Iris pigment epithelial cell (primary cell): ENCODE measurements at places on chromosomes 6 and 20.

- DNase-seq: no peak
Observed at GRCh38 chr20:36927704-36928103, 23.8 kb downstream of the SAMHD1 start.

DNA sequence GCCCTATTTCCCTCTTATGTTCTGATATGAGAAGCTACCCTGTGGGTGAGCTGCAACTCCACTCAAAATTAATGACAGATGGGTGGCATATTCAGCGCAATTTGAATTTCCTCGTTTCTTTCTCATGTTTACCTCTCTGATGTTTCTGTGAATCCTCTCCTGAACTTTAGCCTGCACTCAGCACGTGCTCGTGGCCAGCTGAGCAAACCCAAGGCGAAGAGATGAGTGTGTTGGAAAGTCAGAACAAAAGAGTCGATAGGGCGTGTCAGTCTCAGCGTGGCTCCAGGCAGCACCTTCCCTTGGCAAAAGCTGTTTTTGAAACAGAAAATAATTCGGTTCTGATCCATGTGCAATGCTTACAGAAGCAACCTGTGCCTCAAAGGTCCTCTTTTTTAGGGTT, 226.1 kb upstream of the GMDS start:
- no peak for DNase-seq

DNA sequence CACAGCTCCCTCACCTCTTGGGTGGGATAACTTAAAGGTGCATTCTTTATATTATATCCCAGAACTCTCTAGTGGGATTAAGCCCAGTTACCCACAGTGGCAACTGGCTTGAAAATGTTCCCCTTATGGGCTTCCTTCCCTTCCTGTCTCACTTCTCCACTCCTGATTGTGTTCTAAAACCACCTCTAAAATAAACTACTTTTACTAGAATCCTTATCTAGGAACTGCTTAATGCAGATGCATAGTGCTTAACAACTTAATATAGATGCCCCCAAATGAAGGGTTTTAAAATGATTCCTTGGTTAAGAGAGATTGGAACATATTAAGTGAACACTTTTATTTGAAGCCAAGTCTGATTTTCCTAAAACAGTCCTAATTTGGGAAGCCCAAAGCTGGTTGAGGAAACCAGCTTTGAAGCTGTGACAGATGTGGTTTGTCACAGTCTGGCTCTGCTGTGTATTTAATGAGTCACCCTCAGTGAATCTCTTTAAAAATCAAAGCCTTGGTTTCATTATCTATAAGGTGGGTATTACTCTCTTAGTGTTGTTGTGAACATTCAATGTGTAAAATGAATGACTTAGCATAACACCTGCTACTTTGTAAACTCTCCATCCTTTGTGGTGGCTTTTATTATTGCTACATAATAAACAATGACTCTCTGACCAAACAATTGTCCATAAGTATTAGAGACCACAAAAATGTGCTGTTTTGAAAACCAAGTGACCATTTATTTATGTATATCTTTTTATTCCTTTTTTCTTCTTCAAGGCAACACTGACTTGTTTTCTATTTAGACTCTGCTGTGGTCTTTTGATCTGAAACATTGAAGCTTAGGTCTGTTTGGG, 24.4 kb downstream of the PLCB1 start:
- peak; percentile 67 for DNase-seq

- DNase-seq: no peak
Observed at GRCh38 chr6:83466328-83466727, 35.5 kb upstream of the ME1 start.

- peak; percentile 77 for DNase-seq
Observed at GRCh38 chr20:1301031-1301529, 27.9 kb downstream of the SDCBP2 start.

- DNase-seq: no peak
Observed at GRCh38 chr6:139823099-139823807, 448.8 kb upstream of the CITED2 start.

DNA sequence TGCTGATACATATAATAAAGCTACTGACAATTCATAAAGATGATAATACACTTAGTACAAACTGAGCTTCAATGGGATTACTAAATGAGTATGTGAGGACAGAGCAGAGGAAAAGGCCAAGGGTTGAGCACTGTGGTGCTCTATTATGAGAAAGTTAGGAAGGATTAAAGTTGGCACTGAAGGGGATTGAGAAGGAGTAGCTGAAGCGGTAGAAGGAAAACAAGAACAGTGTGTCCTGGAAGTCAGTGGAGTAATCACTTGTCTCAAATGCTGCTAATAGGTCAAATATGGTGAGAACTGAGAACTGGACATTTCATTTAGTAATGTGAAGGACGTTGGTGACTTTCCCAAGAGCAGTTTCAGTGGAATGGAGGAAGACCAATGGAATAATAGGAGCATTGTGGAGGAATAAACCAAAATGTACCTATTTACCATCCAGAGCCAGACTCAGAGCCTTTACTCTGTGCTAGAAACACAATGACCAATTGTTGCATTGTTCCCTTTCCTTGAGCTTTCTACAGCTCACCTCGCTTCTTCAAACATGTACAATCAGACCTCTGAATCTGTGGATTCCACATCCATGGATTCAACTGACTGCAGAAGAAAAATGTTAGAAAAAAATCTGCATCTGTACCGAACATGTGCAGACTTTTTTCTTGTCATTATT, 255.9 kb downstream of the LAMA2 start:
- DNase-seq: no peak

DNA sequence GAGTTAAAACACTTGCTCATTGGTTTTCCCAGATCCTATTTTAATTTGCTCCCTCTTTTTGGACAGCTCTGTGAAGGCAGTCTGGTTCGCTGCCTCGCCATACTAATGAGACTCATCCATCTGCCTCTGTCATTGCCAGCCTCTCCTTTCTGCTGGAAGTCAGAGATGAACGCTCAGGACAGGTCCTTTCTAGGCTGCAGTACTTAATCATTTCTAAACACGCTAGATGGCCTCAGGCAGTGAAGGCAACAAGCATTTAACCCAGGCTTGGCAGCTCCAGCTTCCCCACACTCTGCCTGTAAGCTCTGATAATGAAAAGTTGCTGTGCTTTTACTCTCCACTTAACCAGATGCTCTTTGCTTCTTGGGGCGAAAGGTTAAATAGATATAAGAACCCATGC, 286.7 kb upstream of the POU3F2 start:
- no peak for DNase-seq

DNA sequence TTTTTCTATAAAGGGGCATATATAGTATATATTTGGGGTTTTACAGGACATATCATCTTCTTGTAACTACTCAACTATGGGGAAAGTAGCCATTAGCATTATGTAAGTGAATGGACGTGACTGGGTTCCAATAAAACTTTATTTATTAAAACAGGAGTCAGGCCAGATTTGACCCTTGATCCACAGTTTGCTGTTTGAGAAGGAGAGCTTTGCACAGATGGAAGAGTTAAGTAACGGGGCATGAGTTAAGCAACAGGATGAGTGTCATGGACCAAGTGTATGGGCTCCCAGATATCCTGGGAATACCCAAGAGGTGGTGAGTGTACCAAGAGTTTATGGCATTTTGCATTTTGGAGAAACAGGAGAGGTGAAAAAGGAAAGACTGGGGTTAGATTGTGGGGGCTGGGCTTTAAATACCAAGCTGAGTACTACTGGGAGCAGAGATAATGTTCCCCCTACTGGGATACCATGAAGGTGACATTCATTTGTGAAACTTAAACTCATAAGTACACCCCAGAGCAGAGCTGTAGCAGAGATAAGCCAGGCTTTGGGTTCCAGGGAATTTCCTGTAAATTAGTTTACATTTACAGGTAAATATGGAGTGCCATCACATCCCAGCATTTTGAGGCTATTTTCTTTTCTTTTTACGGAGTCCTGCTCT, 18.5 kb upstream of the SCUBE3 start:
- DNase-seq: no peak

- DNase-seq: no peak
Observed at GRCh38 chr6:1363298-1363697, 26.1 kb upstream of the FOXF2 start.
